ENCODE measurements at places on chromosomes 12 and 14.

DNA sequence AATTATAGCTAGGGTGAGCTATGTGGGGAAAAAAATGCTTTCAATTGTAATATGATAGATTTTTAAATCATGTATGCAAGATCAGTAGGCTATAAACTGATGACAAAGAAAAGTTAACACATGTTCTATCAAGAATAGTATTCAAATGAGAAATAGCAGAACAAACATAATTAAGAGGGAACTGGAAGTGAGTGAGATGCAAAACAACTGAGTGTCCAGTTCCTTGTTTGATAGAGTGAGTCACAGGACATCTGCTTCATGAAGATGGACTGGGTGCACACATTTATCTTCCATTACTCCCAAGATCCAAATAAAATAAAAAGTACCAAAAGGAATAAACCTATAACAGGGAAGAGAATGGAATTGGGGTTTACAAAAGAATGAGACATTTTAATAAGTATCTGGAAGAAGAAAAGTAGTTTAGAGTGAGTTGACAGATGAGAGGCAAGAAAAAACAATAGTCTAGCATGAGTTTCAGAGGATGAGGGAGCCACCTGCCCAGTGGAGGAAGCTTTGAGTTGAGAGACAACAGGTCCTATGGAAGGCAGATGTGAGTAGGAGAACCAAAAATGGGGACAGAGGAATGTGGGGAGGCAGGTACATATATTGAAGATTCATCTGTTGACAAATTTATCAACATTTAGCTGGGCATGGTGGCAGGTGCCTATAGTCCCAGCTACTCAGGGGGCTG is 178.1 kb upstream of the ARHGAP5 start:
- DNase-seq: no peak

DNA sequence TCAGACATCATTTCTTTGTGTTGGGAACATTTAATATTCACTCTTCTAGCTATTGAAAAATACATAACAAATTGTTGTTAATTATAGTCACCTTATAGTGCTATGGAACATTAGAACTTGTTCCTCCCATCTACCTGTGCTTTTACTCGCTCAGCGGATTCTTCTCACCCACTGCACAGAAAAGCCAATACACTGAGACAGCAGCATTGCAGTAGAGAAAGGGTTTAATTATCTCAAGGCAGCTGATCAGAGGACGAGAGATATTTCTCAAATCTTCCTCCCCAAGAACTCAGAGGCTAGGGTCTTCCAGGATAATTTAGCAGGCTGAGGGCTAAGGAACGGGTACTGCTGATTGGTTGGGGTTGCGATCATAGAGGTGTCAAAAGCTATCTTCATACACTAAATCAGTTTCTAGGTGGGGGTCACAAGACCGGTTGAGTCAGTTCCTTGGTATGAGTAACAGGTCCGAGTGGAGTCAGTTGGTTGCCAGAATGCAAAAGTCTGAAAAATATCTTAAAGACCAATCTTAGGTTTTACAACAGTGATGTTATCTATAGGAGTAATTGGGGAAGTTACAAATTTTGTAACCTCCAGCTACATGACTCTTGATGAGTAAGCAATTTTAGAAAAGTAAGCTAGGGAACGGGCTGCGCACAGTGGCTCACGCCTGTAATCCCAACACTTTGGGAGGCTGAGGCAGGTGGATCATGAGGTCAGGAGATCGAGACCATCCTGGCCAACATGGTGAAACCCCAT is 173.1 kb downstream of the FBXL14 start:
- DNase-seq: no peak

DNA sequence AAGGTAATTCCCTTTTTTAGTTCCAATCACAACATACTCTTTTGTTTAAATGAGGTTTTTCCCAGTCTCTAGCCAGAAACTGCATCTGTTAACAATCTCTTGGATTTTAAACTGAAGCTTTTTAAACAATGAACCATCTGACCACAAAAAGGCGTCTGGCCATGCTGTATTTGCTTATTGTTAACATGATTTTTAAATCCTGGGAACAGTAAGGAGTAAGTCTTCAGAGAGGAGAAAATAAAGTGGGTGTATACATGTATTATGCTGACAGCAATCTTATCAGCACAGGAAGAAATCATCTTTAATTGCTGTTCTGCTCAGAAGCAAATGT is 106.2 kb downstream of the DAAM1 start:
- DNase-seq: no peak

GRCh38 chr12:32603858-32604257 is 75.2 kb upstream of the DNM1L start:
- DNase-seq: no peak

DNA sequence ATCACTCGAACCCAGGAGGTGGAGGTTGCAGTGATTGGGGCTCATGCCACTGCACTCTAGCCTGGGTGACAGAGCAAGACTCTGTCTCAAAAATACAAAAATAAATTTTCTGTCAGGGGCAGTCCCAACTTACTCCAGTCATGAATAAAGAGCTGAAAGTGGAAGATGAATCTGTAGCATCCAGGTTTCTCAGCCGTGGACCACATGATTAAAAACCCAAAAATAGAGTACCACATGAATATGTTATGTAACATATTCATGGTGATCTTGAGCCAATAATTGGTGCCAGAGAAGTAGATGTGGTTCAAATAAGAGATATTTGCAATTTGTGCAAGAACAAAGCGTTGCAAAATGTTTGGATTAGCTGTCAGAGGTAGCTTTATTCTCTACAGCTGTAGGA is 23.1 kb downstream of the SPIC start:
- DNase-seq: no peak

GRCh38 chr12:3361146-3361545 is 129.9 kb upstream of the PRMT8 start:
- no peak for DNase-seq

- DNase-seq: no peak
Measured at GRCh38 chr12:32084017-32084688, 22.5 kb upstream of the BICD1 start.

DNA sequence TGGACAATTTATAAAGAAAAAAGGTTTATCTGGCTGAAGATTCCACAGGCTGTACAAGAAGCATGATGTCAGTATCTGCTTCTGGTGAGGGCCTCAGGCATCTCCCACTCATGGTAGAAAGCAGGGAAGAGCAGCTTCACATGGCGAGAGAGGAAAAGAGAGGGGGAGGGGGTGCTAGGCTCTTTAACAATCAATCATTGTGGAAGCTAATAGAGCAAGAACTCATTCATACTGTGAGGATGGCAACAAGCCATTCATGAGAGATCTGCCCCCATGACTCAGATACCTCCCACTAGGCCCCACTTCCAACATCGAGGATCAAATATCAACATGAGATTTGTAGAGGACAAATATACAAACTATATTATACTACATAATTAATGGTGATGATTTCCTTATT is 361.9 kb upstream of the FAR2 start:
- no peak for DNase-seq

Measured in SW480 (cell line).